ENCODE measurements at places on chromosomes 4 and X.

GRCh38 chr4:156568041-156568440, 403.6 kb downstream of the PDGFC start:
- no peak for DNase-seq

GRCh38 chr4:181834071-181834470, 409.1 kb upstream of the TENM3 start:
- DNase-seq = no peak

DNA sequence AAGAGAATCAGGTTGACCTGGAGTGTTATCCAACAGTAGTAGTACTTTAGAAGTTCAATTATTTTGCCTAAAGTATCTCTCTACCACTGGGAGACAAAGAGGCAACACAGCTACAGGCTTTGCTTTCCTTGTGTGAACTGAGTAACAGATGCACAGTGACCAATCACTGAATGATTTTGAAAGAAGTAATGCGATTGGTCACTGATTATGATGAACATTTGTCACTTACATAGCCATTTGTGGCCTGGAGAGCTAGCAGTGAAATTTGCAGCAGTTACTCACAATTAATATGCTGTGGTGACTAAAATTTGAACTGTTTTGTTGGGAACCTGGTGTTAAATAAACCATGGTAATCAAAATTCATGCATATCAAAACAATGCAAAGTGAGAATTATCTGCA, 508.7 kb upstream of the DIPK2B start:
- no peak for DNase-seq

DNA sequence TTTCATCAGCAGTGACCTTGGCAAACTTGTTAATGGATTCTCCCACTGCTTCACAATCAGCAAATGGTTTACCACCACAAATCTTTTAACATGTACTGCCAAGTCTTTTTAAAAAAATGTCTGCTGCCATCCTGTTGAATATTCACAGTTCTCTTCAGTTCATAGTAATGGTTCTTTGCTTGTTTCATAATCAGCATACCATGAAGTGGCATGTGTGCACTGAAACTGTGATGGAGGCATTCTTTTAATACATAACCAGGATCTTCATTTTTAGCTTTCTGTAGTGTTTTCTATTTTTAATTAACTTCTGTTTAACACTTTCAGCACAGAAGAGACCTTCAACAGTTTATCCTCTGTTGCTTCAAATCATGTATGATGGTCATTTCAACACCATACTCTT, 230.1 kb upstream of the ARSJ start:
- no peak for DNase-seq

DNA sequence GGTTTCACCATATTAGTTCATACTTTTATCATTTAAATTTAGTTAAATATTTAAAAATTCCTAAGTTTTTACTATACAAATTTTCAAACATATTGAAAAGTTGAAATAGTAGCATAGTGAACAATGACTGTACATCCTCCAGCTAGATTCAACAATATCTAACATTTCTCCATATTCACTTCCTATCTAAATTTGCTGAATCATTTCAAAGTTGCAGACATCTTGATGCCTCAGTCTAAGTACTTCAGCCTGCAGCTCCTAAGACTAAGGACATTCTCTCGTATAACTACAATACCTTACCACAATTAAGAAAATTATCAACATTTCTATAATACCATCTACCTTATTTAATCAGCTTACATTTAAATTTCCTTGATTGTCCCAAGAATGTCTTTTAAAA, 132.7 kb downstream of the TMEM164 start:
- no peak for DNase-seq

DNA sequence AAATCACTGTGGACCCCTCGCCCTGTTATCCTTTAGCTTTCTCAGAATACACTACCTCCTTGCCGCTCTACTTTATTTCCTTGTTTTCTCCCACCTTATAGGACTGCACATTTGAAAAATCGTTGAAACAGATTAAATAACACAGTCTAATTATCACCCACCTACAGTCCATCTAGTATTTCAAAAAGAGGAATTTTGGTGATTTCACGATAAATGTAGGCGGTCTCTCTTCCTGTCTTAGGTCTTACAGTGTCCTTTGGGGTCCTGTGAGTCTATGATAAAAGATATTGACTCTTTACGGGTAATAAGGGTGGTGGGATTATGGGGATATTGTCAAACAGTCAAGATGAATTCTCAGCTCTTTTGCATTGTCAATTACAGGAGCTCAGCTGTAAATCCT, 2.4 kb upstream of the TBL1X start:
- DNase-seq = peak; percentile 12

DNA sequence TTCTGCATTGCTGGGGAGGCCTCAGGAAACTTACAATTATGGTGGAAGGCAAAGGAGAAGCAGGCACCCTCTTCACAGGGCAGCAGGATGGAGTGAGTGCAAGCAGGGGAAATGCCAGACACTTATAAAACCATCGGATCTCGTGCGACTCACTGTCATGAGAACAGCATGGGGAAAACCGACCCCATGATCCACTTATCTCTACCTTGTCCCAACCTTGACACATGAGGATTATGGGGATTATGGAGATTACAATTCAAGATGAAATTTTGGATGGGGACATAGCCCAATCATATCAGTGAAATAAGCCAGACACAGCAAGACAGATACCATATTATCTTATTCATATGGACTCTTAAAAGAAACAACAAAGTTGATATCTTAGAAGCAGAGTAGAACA, 134.9 kb downstream of the C4orf33 start:
- DNase-seq = no peak

DNA sequence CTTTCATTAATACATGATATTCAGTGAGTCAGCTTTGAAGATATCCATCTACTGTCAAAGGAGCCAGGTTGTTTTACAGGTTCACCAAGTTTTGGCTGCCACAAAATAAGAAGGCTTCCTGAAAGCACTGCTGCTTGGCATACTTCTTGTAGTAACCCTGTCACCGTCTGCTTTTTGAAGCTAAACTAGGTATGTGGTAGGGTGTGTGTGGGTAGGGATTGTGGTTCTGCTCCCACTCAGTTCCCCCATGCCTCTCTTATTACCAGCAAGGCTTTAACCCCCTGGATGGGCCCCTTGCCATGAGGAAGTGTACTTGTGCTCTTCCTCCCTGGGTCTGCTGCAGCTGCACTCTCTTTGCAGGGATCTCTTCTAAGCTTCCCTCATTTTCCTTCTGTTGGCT, 191.2 kb downstream of the BANK1 start:
- DNase-seq = peak; percentile 3

DNA sequence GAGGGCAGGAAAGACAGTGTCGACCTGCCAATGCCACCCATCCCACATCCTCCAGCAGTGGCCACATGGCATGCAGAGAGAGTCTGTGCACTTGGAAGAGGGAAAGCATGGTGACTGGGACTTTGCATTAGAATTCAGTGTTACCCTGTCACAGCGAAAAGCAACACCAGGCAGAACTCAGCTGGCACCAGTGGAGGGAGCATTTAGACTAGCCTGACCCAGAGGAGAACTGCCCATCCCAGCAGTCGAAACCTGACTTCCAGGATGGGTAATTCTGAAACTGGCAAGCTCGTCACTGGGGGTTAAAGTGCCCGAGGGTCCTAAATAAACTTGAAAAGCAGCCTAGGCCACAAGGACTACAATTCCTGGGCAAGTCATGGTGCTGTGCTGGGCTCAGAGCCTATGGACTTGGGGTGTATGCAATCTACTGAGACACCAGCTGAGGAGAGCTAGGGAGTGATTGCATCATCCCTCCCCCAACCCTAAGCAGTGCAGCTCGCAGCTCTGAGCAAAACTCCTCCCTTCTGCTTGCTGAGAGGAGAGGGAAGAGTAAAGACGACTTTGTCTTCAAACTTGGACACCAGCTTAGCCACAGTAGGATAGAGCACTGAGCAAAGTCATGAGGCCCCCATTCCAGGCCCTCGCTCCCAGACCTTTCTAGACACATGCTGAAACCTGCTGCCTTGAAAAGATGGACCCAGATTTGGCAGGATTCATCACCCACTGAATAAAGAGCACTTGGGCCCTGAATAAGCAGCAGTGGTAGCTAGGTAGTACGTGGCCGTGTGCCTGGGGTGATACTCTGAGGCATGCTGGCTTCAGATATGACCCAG, 68.8 kb downstream of the DDX60L start:
- DNase-seq = no peak

GRCh38 chr4:185005219-185005819, 13.0 kb upstream of the HELT start:
- peak; percentile 62 for DNase-seq

DNA sequence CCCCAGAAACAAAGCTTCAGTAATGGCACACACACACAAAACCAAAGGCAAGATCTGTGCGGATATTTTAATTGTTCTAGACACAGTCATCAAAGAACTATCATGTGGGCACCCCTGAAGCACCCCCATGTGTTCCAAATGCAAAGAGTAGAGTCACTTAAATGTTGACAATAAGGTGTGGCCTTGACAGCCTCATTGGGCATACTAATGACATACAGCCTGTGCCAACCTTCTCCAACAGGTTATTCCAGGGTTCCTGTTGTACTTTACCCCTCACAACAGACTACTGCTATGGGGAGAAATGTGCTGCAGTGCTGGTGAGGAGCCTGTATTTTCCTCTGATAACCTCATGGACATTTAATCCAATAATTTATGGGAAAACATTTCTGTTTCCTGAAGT, 29.8 kb upstream of the CT47C1 start:
- DNase-seq = no peak

DNA sequence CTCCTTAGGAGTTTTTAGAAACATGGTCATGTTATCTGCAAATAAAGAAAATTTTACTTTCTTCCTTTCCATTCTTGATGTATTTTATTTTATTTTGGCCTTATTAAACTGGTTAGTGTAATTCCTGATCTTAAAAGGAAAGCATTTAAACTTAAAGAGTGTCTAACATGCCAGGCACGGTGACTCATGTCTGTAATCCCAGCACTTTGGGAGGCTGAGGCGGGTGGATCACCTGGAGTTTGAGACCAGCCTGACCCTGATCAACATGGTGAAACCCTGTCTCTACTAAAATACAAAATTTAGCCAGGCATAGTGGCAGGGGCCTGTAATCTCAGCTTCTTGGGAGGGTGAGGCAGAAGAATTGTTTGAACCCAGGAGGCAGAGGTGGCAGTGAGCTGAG, 281.3 kb downstream of the PTTG2 start:
- no peak for DNase-seq

- peak; percentile 77 for DNase-seq
Observed at GRCh38 chr4:87502580-87503238, 26.5 kb downstream of the SPARCL1 start.

GRCh38 chr4:1196421-1197183, 24.2 kb upstream of the SPON2 start:
- no peak for DNase-seq

GRCh38 chr4:130563889-130564418, 1468.0 kb downstream of the C4orf33 start:
- peak; percentile 30 for DNase-seq
